ENCODE measurements at places on chromosomes 1 and 21.

DNA sequence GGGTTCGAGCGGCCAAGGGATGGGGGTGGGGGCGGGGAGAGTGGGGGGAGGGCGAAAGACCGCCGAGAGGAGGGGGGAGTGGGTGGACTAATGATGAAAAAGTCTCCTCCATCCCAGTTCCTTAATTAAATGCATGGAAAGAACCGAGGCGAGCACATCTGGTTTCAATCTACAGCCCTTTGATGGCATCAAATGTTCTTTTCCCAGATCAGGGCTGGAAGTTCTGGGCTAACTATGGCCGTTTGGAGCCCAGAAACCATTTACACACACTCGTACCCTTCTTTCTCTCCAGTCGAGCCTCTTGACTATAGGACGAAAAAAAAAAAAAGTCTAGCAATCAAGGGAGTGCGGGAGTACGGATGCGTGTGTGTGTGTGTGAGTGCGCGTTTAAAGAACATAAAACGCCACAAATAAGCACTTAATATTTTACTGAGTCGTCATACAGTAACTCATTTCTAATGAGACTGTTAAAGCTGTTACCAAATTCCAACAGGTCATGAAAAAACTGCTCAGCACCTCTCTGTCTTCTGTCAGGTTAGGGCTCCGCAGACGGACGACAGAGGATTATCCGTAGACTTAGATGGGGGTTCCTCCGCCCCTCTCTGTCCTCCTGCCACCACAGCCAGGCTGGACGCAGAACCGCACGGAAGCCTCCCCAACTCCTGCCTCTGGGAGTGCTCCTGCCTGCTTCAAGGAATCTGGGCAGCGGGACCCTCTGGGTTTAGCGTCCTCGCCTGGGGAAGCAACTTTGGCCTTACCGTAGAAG lies 2.1 kb upstream of the PRRX1 start:
- no peak for DNase-seq

DNA sequence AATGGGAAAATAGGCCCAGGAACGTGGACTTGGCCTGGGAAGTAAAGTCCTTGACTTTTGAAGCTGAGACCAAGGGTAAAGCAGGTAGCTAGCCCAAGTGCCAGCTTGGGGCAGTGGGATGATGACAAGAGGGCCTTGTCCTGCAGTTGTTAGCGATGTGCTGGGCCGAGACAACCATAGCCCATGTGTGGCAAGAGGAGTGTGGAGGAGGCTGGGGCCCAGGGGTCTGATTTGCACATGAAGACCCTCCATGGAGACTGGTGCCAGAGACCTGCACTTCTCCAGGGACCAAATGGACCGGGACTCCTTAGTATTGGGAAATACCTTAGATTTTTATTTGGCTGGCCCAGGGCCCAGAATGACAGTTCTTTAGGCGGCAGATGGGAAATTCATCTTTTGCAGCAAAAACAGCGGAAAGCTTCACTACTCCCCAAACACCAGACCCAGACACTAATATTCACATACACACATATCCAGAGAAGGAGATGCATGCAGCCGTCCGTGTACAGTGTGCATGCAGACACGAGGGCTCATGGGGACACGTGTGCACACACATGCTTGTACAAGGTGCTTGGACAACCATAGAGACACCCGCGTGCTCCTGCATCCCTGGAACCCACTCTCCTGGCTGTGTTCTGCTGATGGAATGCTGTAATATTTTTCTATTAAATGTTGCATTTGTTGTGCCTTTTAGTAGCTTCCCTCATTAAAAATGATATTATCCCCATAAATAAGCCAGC lies 78.1 kb upstream of the CSF3R start:
- DNase-seq, result no peak

DNA sequence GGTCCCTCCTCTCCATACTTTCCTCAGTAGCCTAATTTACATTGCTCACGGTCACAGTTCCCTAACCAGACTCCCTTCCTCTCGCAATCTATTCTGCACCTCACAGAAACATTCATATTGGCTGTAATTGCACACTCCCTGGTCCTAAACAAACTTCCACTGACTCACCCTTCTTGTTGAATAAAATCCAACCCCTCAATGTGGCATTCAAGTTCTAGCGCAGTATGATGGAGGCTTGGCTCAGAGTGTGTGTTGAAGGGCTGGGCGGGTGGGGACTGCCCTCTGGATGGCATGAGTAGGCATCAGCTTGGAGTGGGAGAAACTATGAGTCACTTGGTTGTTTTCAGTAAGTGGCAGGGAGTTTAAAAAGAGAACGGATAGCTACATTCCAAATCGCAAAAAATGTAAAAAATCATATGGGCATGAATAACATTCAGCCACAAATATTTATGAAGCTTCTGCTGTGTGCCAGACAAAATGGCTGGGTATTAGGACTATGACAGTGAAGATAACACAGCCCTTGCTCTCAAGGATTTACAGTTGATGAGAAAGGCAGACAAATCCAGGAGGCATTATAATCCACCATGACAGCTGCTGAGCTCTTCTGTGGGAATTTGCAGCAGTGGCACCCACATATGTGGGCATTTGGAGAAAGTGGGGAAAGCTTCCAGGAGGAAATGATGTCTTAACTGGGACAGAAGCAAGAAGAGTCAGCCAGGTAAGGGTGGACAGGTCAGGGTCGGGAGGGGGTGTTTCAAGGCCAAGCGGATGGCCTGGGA lies 42.2 kb upstream of the LYST start:
- no peak for DNase-seq

GRCh38 chr1:154867064-154867825 lies 2.8 kb downstream of the KCNN3 start:
- peak; percentile 14 for DNase-seq

DNA sequence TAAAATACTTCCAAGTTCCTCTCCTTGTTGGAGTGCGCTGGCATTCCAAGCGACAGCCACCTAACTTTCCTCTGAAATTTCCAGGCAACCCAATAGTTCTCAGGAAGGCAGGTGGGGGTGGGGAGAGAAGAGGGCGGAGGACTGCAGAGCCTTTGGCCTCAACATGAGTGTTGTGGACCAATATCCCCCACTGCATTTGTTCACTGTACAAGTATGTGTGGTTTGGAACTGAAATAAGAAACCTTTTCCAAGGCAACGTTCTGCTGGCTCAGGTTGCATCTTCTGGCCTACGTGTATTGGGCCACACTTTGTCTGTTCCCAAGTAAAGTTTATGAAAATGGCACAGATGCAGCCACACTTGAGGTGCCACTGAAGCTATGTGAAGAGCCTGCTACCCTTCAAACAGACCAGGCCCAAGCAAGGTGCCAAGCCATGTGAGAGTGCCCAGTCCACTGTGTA lies 153.4 kb downstream of the DHRS3 start:
- no peak for DNase-seq

- DNase-seq, result no peak
Measured at GRCh38 chr1:15094056-15094455, 59.5 kb upstream of the TMEM51 start.

GRCh38 chr1:1599030-1599934 lies 653 bp downstream of the FNDC10 start:
- peak; percentile 21 for DNase-seq

DNA sequence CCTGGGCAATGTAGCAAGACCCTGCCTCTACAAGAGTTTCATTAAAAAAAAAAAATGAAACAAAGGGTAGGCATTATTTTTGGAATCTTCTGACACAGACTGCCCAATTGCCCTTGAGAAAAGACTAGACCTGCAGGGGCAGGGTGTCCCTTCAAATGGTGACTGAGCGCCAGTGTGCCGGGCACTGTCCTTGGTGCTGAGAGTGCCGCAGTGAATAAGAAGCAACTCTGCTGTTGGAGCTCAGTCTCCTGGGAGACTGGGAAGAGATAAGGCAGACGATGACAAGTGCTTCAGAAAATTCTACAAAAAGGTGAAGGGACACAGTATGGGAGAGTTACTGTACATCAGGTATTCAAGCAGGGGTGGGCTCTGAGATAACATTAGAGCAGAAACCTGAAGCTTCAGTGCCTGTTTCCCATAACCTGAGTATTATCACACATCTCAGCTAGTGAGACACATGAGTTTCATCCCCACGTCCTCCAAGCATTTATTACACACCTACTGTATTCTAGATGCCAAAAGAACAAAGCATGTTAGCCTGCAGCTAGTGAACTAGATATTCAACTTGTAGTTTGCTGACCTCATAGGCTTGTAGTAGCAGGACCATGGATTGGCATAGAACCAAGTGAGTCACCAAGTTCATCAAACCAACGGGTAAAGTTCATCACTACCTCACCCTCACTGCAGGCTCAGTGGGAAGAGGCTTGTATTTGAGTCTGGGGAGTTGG lies 18.4 kb upstream of the RPL11 start:
- no peak for DNase-seq

- no peak for DNase-seq
Measured at GRCh38 chr1:156876281-156876680, 15.6 kb downstream of the NTRK1 start.

- no peak for DNase-seq
Measured at GRCh38 chr1:240562779-240563178, 49.2 kb downstream of the GREM2 start.

- peak; percentile 20 for DNase-seq
Measured at GRCh38 chr1:160206036-160206389, 829 bp downstream of the PEA15 start.

GRCh38 chr1:173410794-173411236 lies 66.3 kb upstream of the PRDX6 start:
- DNase-seq, result no peak

- no peak for DNase-seq
Measured at GRCh38 chr1:200627575-200628222, 7.1 kb upstream of the KIF14 start.

DNA sequence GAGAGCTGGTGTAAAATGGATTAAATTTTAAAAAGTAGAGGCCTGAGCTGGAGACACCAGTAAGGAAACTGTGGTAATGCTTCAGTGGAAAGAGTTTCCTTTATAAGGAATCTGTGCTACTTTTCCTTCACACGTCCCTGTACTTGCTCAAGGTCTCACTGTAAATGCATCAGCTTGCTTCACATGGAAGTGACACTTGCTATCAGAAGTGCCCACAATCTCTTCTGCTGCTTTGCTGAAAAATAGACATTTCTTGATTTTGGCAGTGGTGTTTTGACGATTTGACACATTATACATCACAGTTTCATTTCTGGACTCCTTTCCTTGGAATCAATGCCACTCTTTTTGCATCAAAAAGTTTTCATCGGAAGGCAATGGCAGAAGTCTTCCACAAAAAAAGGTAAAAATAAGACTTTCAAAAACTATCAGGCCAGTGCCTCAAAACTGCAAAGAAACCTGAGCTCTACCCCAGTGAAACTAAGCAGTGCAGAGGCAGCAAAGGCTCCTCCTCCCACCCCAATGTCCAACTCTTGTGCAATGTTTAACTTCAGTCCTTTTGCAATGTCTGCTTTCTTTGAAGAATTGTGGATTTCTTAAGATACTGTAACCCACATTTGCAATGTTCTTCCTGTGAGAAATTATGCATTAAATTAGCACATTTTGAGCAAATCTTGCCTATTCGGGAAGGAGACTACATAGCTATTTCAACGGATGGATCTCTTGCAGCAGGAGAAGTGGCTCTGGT lies 18.4 kb upstream of the TSPAN2 start:
- DNase-seq, result no peak

DNA sequence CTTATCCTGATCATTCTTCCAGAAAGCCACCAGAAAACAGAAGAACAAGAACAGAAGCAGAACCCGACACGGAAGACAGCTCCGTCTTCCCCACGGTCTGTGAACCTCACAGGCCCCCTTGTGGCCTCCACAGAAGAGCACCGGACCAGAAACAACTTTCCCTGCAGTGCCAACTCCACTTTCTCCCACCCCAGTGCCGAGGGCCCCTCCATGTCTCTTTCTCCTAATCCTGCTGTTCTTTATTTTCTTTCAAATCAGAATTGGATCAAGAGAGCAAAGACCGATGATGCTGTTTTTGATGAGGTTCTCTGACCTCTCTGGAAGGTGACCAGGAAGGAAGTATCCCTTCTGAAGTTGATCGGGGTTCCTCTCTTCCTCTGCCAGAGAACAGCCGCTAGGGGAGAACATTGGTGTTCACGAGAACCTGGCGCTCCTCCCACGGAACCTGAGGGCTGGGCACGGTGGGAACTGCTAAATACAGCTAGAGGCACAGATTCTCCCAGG lies 58.9 kb upstream of the CTTNBP2NL start:
- DNase-seq, result no peak

- DNase-seq, result no peak
Measured at GRCh38 chr1:224407571-224408293, 26.9 kb downstream of the WDR26 start.

GRCh38 chr21:29233611-29234540 lies 64.8 kb upstream of the BACH1 start:
- no peak for DNase-seq

GRCh38 chr1:29197993-29198392 lies 16.3 kb upstream of the SRSF4 start:
- no peak for DNase-seq

- DNase-seq, result no peak
Measured at GRCh38 chr1:178494569-178494971, 2.2 kb downstream of the CLEC20A start.

- DNase-seq, result no peak
Measured at GRCh38 chr1:34164771-34165391, at the start of gene CSMD2. TSS of gene CSMD2 (minus strand) at chr1:34165230. CDS start at chr1:34165097, 133 bp downstream.

DNA sequence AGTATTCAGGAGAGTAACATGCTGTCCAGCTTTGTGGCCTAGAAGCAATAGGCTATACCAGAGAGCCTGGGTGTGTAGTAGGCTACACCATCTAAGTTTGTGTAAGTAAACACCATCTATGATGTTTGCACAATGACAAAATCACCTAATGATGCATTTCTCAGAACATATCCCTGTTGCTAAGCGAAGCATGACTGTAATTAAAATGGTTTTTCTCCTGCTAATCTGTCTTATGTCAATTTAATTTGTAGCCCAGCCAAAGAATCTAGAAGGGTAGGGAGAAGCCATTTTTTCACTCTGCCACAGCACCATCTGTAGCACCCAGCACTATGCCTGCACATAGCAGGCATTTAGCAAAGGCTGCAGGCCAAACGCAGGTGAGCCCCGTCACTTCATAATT lies 2.0 kb upstream of the TTC24 start:
- DNase-seq, result no peak

GRCh38 chr1:55311057-55311641 lies 96.0 kb upstream of the USP24 start:
- no peak for DNase-seq

GRCh38 chr1:71640998-71641397 lies 560.2 kb upstream of the ZRANB2 start:
- DNase-seq, result no peak

DNA sequence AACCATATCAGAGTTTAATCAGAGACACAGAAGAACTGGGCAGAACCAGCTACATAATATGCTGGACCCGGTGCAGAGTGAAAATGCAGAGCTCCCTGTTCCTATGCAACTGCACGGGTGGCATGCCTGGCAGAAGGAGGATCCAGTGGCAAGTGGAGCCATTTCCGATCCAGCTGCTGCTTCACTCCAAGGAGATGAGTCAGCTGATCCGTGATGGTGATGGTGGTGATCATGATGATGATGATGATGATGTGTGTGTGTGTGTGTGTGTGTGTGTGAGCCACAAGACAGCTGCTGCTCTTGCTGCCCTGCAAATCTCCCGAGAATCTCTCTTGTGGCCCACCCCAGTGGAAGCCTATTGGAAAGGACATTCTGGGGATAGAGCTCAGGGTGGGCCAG lies 133.0 kb downstream of the URB2 start:
- no peak for DNase-seq

GRCh38 chr1:111649227-111649626 lies 29.6 kb downstream of the RAP1A start:
- no peak for DNase-seq

Data from stimulated activated CD4-positive, alpha-beta T cell treated with anti-CD3 and anti-CD28 coated beads, Interleukin-1b, Interleukin-23, amount 100 ng/mL, for 24 hours (primary cell).